8988T (cell line): ENCODE measurements at places on chromosomes 7 and 10.

- no peak for DNase-seq
These were observed 36.8 kb upstream of the CDC14C start for GRCh38 chr7:48887500-48887899.

DNA sequence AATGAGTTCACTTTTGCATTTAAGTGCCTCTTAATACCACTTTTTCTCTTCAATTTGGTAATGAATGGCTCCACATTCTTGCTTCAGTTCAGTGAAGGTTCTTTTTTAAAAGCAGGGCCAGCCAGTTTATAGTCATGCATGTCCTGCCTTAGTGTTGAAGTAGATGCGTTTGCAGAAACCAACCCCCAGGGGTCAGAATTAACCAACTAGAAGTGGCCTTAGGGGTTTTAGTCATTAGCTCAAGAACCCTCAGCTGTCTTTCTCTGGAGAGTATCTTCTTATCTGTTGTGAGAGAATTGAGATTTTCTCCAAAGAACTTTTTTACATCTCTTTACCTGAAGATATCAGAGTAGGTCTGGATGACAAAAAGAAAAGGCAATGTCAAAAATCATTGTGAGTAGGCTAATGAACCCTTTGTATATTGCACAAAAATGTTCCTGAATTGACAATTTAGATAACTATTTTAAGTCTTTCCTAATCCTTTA, 82.2 kb downstream of the PIK3CG start:
- DNase-seq = no peak

DNA sequence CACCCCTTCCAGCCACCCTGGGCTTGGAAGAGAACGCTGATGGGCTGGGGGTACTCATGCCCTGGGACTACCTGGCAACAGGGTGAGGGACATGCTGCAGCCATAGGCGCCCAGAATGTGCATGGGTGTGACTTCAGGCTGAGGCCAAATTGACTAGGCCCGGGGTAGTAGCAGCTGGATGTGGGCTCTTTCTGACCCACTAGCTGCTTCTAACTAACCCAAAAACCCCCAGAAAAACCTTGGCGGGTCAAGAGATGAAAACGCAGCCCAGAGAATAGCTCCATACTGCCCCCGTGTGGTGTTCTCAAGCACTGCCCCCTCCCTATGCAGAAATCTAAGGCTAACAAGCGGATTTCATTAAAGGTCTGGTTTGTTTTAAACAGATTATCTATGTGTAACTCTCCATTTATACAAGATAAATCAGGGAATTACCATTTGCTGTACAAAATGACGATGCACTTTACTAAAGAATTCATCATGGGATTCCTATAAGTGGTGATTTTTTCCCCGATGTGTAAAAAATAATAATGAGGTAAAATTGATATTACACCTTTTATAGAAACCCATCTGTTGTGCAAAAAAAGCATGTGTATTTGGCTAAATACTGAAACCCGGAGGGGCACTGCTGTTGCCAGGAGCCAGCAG, 4.2 kb downstream of the SMARCD3 start:
- no peak for DNase-seq

- DNase-seq = no peak
These were observed 285.1 kb downstream of the ZEB1 start for GRCh38 chr10:31604096-31604495.

DNA sequence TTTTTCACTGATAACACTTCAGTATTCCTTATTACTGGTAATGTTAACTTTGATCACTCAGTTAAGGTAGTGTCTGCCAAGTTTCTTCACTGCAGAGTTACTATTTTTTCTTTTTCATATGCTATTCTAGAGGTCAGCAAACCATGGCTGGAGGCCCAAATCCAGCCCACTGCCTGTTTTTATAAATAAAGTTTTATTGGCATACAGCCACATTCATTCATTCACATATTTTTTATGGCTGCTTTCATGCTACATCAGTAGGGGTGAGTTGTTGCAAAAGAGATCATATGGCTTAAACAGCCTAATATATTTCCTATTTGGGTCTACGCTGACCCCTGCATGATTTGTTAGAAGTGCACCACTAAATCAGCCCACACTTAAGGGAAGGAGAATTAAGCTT, 10.9 kb downstream of the RPEL1 start:
- no peak for DNase-seq

GRCh38 chr10:68618234-68618633, 58.1 kb downstream of the TET1 start:
- DNase-seq = no peak

- DNase-seq = no peak
These were observed 615.0 kb downstream of the ANKRD7 start for GRCh38 chr7:118839515-118839914.

GRCh38 chr7:156172638-156173037, 360.4 kb upstream of the SHH start:
- no peak for DNase-seq
